ENCODE measurements at places on chromosomes 5 and 9. TPM values are rescaled to one million over a fixed set of nuclear protein-coding genes. Genes with fewer than 3 reads are reported as not detected.

DNA sequence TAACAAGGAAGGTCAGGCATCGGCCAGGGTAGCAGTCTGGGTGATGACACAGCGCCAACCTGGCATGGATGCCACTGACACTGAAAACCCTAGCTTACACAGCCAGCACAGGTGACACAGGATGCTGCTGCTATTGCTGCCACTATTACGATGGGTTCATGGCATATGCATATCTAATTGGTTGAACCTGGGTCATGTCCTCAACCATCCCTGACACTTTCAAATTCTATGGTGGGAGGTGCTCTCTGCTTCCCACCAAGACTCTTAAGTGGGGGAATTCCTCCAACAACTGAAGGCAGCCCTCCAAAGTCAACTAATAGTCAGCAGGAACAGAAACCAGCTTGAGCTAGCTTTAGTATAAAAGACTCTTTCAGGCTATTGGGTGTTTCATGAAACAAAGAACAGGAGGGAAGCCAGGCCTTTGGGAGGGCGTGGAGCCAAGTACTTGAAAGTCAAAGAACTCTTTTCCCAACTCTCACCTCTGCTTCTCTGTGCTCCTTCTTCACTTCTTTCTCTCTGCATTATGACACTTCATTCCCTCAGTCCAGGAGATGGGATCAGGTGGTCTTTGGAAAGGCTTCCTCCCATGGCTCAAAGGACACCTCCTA lies 21.3 kb downstream of the PTTG1 start:
- DNase-seq = no peak

GRCh38 chr9:131525643-131526565 lies 5.2 kb downstream of the UCK1 start:
- no peak for DNase-seq

- no peak for DNase-seq
These were observed 20.1 kb downstream of the NUDT12 start for GRCh38 chr5:103542441-103542840.

GRCh38 chr5:173670791-173671120 lies 54.3 kb upstream of the BOD1 start:
- DNase-seq = no peak

DNA sequence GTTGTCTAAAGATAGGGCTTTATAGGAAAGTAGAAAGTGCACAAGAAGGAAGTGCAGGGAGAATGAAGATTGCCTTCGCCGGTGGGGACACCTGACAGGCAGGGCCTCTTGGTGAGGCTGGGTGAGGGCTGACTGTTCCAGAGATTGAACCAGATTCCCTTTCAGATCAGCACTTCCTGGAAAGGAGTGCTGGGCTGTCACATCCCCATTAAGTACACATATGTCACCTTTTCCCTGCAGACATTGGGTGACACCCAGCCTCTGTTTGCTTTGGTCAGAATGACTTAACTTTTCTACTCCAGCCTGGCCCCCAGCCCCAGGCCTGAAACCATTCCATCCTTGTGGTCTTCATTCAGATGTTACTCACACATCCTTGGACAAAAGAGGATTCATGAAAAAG lies 7.4 kb upstream of the SHROOM1 start:
- DNase-seq = no peak

DNA sequence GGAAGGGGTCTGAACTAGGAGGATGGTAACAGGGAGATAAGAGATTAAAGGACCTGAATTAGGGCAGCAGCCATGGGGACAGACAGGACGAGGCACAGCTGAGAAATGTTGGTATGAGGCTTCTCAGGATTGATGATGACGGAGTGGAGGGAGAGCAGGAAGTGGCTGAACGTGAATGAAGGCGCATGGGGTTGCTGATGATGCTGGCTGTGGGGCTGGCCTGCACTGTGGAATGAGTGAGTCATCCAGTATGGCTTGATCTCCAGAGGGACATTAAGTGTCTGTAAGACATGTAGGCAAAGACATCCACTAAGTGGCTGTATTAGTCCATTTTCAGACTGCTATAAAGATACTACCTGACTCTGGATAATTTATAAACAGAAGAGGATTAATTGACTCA lies 256.4 kb downstream of the ICE1 start:
- DNase-seq = no peak

DNA sequence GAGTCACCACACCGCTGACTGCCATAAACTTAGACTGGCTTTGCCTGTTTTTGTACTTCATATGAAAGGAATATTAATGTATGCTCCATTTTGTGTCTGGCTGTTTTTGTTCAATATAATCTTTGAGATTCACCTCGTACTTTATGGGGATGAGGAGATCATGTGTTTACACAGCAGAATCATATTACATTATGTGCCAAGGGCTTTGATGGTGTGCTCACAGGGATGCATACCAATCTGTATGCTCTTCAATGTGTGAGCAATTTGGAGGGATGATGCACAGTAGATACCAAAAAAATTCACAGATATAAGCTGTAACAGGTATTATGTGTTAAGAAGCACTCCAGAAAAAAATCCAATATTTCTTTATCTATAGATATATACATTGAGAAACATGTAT lies 113.7 kb downstream of the GABRB2 start:
- no peak for DNase-seq

- DNase-seq = no peak
These were observed 8.3 kb upstream of the ENC1 start for GRCh38 chr5:74648835-74649293.

DNA sequence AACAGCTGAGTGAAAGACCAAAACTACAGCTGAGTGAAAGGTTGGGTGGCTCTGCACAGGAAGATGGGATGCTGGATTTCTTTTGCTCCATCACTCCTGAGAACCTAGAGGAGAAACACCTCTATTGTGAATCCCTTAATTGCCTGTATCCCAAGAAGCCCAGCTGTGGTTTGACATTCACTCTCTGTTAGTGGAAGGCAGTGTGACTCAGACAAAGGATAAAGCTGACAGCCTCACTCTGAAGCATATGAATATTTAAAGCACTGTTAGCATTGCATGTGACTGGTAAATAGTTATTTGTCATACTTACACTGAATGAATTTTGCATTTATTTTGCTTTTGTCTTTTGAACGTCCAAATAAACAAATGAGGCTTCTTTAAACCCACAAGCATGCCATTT lies 367.1 kb upstream of the RIOK2 start:
- no peak for DNase-seq

DNA sequence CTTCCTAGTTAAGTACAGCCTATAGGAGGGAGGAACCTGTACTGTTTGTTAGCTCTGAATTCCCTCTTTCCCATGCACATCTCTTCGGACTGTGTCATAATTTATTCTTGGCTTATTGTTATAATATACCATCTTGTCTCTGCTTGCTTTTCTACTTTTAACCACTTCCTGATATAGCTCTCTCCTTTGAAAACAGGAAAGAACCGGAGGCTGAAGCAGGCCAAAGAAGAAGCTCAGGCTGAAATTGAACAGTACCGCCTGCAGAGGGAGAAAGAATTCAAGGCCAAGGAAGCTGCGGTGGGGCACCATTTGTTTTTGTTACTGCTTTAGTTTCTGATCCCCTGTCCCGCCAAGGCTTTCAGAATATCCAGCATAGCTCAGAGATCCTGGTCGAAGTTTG lies 4.8 kb downstream of the ATP6V1G1 start:
- no peak for DNase-seq

DNA sequence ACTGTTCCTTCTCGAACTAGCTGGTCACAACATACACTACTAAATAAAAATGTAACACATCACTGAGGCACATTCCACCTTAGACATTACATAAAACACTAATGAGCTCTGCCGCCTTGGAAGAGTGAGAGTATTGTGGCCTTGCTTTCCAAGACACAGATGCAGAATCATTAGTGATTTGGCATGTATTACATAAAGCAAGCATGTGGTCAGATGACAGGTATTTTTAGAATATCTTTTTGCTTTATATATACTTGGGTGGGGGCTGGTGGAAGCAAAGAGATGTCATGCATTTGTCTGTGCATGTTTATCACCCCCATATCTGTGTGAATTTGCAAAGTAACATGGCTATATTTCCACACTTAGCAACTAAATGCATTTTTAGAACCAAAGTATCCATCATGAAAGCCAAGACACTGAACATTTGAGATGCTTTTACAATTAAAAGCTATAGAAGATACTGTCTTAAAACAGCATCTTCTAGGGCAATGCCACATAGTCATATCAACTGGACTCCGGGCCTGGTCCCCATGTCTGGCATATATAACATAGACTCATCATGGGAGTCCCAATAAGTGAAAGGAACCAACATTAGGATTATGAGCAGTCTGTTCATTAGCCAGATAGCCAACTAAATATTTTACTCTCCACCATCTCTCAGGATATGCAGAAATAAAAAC lies 213.5 kb downstream of the MEF2C start:
- DNase-seq = no peak

DNA sequence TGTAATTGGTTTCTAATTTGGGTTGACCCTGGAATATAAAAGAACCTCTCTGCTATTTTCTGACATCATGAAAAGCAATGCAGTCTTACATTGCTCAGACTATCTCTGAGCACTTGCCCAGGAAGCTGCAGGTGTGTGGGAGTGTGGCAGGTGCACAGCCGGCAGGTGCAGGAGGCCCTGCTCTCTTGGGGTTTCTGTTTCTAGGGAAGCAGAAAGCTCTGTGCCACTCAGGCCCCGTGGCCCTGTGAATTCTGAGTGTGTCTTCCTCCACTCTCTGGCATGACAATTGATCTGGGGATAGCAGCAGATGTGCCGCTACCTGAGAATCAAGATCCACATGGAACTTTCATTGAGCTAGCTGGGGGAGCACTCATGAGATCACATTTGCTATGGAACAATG lies 45.7 kb upstream of the IRX2 start:
- DNase-seq = no peak

DNA sequence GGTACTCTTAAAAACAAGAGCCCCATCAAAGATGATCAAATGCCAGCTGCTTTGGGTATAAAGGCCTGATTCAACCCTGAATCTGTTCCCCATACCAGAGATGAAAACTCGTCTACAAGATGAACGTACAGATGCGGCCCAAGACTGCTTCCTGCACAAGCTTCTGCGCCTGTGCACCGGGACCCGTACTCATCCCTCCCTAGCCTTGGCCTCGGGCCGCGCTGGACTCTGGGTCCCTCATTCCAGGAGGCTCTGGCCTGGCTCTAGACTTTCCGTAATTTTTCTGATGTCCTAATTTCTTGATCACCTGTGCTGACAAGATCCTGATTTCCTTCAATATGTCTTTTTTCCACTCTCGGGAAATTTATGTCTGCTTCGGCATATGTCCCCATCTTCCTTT lies 612.3 kb downstream of the BNC2 start:
- DNase-seq = no peak

- no peak for DNase-seq
These were observed 26.3 kb downstream of the SLC46A2 start for GRCh38 chr9:112864403-112864802.

DNA sequence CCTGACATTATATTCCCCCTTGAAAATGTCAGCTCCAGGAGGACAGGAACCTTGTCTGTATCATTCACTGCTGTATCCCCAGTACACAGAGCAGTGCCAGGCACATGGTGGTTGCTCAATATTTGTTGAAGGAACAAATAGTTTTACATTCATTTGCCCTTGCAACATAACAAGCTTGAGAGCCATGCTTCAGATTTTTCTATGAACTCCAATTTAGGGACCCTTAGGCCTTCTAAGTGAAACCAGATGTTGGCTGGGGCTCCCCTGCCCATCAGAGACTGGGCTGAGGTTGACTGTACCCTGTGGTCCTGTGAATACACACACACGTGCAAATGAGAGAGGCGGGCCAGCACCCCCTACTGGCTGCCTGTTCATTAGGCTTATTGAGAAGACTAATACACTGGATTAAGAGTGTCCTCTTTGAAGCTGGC lies 214.9 kb upstream of the WWC1 start:
- peak; percentile 1 for DNase-seq

DNA sequence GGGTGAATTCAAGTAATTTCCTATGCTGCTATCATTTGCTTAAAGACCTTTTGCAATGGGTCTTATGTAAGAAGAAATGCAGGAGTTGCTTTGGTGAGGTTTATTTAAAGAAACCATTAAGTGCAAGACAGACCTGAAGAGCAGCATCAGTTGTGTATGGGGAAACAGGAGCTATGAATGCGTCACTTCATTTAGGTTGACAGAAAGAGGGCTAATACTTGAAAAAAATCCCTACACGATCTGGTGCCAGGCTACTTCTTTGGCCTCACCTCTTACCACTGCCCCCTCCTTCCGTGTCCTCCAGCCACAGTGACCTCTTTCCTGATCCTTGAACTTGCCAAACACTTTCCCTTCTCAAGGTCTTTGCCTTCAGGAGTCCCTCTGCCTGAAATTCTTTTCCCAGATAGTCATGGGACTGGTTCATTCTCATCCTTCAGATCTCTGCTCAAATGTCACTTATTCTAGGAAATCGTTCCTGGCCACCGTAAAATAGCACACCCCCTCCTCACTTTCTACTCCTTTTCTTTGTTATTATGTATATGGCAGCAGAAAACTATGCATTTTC lies 1.4 kb upstream of the JAK2 start:
- DNase-seq = no peak

- no peak for DNase-seq
These were observed 34.4 kb upstream of the PIK3R1 start for GRCh38 chr5:68181039-68181599.

DNA sequence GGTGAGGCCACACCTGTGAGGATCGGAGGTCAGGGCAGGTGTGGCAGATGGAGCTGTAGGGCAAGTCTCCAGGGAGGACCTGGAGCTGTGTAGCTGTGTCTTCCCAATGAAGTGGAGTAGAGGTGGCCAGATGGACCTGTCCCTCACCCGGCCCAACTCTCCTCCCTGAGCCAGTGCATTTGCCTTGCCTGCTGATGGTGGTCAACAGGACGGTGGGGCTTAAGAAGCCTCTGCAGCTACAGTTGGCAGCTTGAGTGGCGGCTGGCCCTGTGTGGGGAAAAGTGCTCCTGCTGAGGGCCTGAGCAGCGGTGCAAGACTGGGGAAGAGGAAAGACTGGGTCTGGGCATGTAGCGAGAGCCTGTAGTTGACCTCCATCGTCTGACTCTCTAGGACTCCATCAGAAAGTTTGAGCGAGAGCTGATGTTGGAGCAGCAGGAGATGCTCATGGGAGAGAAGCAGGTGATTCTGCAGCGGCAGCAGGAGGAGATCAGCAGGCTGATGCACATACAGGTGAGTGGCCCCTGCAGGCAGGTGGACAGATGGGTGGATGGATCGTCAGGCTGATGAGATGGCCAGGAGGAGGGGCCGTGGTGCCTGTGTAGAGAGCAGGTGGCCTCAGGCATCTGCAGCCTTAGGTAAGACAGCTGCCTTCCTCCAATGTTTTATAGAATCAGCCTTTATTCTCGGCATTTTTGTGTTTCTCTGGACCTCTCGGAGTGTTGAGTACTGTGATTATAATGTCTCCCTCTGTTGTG lies 24.9 kb downstream of the PITX1 start:
- no peak for DNase-seq

DNA sequence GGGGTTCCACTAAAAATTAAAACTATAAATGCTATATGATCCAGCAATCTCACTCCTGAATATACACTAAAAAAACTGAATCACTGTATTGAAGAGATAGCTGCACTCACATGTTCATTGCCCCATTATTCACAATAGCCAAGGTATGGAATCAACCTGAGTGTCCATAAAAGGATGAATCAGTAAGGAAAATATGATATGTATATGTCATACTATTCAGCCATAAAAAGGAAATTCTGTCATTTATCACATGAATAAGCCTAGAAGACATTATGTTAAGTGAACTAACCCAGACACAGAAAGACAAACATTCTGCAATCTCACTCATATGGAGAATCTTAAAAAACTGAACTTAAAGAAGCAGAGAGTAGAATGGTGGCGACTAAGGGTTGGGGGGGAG lies 1376.2 kb upstream of the CDH9 start:
- no peak for DNase-seq

The TOR4A gene
- polyA plus RNA-seq = 14.1 TPM

The EQTN gene
- polyA plus RNA-seq = not detected

The PAXX gene
- polyA plus RNA-seq = 6.7 TPM

The CCL27 gene
- polyA plus RNA-seq = not detected
